T1000 (cell line): ENCODE measurements at places on chromosomes 2 and 18.

GRCh38 chr2:100412881-100413321 is 4.6 kb downstream of the CHST10 start:
- no peak for DNase-seq

DNA sequence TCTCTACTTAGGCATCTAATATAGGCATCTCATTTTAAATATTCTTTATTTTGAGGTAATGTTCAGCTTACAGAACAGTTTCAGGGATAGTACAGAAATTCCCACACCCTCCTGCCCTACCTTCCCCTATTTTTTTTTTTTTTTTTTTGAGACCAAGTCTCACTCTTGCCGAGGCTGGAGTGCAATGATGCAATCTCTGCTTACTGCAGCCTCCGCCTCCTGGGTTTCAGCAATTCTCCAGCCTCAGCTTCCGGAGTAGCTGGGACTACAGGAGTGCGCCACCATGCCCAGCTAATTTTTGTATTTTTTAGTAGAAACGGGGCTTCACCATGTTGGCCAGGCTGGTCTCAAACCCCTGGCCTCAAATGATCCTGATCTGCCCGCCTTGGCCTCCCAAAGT is 97.6 kb downstream of the EPB41L5 start:
- no peak for DNase-seq

- no peak for DNase-seq
Observed at GRCh38 chr2:29806461-29806860, 114.9 kb downstream of the ALK start.

- DNase-seq = no peak
Observed at GRCh38 chr2:207279520-207279919, 113.8 kb upstream of the KLF7 start.

- no peak for DNase-seq
Observed at GRCh38 chr2:168322325-168323007, 75.1 kb upstream of the STK39 start.

DNA sequence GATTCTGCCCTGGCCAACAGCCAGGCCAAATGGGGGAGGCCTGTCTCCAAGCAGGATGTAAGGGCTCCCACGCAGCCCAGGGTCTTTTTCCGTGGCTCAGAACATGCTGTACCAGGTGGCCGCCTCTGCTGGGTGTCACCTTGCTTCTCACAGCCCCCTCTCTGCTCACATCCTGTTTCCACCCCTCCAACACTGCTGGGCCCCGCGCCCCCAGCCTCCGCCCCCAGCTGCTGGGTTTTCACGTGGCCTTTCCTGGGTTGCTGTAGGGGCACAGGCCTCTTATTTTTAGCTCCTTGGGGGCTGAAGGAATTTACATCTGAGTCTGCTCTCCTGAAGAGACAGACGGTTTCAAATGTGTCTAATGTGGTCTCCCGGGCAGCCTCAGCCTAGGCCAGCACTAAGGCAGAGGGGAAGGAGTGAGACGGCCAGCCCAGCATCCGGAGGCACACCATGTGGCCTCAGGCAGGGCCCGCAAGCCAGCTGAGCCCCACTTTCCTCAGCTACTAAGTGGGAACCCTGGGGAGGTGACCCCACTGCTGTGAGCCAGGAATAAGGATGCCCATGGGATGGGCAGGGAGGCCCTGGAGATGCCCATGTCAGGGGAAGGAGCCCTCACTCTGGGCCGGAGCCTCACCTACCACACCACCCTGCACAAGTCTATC is 18.7 kb upstream of the DUSP2 start:
- no peak for DNase-seq

DNA sequence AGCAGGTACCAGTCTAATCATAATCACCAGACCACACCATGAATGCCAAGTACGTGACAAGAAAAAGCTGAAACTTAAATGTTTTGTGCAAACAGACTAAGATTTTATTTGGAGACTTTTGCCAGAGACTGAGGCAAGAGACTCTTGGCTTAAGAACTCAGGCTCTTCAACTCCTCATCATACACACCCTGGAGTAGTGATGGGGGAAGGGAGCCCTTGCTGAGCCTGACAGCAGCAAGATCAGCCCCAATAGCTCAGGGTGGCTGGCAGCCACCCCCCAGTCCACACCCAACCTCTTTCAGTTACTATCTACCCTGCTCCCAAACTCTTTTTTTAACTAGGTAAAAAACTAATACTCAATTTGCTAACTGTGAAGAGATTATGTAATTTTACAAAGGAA is 114.8 kb downstream of the CCBE1 start:
- no peak for DNase-seq

- DNase-seq = no peak
Observed at GRCh38 chr18:7488571-7488970, 78.5 kb upstream of the PTPRM start.

DNA sequence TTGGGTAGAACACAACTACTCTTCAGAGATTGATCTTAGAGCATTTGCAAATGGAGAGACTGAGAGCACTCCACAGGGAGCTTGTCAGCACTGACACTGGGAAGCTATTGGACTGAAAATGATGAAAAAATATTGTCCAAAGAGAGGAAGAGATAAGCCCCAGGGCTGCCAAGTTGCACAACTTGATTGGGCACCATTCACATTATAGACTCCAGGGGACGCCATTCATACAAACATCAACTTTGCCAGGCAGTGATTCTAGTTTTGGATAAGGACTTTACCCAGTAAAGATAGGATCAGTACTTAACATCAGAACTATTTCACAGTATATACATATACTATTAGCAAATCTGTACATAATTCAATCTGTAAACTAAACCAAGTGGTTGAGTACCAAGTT is 79.6 kb upstream of the MYCN start:
- DNase-seq = no peak

DNA sequence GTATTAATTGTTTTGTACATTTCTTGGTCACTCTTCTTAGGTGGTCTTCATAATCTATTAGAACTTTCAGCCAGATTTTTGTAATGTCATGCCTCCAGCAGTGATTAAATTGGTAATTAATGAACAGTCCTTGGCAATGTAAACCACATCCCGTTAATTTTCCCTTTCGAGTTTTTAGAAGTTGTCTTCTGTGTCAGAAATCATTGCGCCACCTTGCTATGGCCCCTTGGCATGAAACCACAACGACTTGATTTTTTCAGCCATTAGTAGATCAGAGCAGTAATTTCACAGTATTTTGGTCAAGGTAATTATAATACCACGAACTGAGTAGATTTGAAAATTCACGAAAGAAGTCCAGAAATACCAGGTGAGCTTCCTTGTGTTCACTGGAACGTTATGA is 86.0 kb upstream of the OTX1 start:
- DNase-seq = no peak

DNA sequence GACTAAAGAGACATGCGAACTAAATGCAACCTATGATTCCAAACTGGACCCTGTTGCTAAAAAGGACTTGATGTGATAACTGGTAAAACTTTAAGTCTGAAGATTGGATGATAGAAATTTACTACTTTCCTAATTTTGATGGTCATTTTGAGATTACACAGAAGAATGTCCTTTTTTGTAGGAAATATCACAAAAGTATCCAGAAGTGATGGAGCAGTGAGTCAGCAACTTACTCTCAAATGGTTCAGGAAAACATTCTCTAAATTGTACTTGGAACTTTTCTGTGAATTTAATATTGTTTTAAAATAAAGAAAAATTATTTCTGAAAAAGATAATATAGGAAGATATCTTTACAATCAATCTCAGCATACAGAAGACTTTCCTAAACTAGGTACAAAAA is 19.9 kb downstream of the MBOAT2 start:
- DNase-seq = no peak

GRCh38 chr2:216317831-216318520 is 54.3 kb downstream of the MARCHF4 start:
- DNase-seq = no peak

DNA sequence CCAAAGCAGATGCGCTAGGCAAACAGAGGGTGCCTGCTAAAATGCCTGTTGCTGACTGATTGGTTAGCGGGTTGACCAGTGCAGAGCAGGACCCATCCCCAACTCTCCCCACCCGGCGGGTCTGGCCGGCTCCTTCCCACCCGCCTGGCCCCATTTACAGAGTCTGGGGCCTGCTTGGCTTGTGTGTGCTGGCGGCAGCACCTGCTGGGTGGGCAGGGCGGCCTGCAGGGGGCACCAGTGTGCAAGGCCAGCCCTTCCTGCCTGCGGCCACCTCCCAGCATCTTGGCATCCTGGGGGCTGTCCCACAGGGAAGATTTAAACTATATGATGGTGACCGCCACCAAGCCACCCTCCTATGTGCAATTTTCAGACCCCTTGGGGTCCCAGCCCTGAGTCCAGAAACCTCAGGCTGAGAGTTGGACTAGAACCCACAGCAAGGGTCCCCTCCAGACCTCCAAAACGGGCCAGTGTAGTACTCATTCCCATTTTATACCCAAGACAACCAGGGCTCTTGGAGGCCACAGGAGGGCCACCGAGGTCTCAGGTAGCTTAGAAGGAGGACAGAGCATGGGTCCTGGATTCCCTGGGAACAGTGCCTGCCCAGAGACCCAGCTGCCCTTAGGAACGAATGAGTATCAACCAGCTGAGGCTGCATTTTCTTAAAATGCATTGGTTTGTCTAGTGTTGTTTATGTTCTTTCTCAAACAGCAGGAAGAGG is 173.6 kb downstream of the SMAD7 start:
- no peak for DNase-seq

DNA sequence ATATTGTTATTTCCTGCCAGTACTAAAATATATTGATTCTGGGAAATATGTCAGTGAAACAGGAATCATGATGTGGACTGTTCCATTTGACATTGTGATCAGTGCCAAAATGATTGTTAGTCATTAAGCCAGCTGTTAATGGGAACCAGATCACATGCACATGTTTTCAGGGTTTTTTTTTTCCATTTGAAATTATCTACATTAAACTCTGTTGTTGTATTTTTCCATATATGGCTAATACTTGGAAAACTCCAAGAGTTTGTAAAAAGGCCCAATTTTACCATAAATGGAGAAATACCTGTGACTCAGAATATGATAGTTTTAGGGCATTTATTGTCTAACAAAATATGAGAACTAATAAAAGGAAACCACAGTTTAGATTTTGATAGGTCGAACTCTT is 13.4 kb downstream of the ITGAV start:
- DNase-seq = no peak

- no peak for DNase-seq
Observed at GRCh38 chr2:219332542-219332941, at the start of gene RESP18. RESP18 (minus strand) TSS chr2:219332744.

GRCh38 chr2:9658972-9659371 is 28.2 kb upstream of the YWHAQ start:
- peak; percentile 42 for DNase-seq

DNA sequence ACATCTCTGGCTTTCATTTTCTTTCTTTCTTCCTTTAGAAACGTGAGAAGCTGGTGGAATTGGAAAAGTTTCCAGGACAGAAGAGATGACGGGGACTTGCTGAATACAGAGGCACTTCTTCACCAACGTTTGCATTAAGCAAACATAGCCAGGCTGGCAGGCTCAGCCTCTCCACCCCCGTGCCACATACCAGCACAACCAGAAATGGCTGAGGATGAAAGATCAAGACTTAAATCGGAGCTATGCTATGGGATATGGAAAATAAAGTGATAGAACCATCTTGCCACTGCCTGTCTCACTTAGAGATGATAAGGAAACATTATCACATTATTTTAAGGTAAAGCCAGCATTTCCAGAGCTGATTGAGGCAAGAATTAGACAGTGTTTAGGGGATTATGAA is 483.3 kb downstream of the BCL11A start:
- DNase-seq = no peak

GRCh38 chr2:37526323-37526722 is 145.1 kb downstream of the CDC42EP3 start:
- DNase-seq = no peak

DNA sequence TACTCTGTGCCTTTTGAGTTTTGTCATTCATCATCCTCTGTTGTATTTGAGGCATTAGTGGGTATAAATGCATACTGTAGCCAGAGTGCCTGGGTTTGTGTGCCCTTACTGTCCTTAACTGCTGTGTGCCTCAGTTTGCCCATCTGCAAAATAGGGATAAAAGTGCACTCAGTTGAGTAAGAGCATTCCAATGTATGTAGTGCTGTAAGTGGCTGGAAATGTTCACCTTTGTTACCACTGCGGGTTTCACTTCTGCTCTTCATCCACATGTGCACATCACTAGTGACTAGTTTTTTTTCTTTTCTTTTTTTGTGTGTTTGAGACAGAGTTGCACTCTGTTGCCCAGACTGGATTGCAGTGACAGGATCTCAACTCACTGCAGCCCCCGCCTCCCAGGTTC is 39.9 kb downstream of the PLEKHB2 start:
- no peak for DNase-seq

DNA sequence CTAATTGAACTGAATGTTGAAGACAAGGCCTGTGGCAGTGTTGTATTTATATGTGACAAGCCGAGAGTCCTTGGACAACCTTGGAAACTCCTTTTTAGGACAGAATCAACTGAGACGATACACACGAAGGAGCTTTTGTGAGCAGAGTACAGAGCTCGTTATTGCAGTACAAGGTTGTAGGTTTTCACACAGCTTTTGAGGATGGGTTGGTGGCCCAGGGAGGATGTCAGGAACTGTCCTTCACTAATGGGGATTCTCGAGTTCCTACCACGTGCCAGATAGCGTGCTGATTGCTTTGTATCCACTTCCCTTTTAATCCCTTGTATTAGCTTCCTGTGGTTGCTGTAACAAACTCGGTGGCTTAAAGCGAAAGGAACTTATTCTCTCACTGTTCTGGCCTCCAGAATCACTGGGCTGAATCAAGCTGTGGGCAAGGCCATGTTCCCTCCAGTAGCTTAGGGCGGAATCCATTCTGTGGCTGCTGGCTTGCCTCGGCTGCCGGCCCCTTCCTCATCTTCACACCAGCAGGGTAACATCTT is 20.2 kb downstream of the INPP4A start:
- DNase-seq = no peak

DNA sequence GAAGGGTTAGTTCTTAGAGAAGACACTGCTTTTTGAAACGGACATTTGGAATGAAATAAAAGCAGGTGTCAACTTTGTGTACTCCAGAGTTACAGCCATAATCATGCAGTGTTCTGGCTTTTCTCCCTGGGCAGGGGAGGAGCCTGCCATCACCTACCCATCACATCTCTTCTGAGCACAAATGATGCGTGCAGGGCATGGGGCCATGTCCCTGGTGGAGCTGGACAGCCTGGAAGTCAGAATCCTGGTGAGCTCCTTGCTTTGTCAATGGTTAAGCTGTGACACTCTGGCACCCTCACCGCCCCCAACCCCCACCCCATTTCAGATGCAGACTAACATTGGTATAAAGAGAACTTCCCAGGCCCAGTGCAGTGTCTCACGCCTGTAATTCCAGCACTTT is 53.1 kb downstream of the PDCL3 start:
- DNase-seq = no peak

DNA sequence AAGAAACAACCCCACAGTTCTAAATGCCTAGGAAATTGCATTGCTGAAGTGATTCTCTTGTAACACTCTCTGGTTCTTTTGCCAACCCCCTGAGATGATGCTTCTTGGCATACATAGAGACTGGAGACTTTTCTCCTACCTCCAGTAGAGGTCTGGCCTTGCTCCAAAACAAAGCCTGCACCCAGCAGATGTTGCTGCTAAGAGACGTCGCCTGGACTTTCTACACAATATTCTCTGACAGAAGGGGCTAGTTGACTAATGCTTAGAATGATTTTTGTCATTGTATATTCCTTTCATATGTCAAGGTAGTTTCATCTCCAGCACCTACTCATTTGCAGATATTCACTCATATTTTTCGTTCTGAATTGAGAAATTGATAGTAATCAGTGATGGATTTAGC is 24.6 kb downstream of the SOWAHC start:
- no peak for DNase-seq

- DNase-seq = no peak
Observed at GRCh38 chr18:50159654-50160046, 35.3 kb downstream of the MYO5B start.
